Suppressor macrophage treated with lipopolysaccharide for 4 hours (primary cell): ENCODE measurements at places on chromosomes 4 and X.

DNA sequence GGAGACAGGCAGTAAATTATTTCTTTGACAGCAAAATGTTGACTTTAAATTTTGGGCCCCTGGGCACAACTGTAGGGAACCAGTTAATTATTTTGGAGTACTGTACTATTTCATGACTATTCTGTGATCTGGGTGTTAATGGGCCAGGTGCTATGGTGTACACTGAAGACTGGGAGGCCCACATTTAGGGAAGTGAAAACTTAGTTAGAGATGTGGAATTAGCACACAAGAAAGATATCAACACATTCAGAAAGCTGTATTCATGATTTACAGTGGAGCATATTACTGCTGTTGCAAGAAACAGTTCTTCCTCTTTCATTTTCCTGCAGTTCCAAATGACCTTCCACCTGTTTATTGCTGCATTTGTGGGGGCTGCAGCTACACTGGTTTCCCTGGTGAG, 12.4 kb downstream of the PLP1 start:
- DNase-seq = peak; percentile 10

DNA sequence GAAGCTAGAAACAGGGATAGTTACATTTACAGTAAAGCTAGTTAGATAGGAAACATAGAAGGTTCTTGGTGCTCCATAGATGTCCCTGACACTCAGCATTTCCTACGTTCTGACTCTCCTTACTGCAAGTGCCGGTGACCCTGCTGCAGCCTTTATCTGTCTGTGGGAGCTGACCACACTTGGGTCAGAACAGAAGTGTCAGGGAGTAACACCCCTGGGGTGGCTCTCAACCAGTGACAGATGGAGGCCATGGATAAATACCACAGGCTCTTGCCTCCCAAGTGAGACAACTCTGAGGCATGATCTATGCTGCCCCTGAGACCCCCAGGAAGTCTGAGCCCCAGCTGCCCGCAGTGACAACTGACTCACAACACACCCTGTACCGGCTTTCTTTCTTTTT, 69.8 kb downstream of the ANXA3 start:
- DNase-seq = no peak

- no peak for DNase-seq
These were observed 137.5 kb downstream of the CPE start for GRCh38 chr4:165516281-165516833.

DNA sequence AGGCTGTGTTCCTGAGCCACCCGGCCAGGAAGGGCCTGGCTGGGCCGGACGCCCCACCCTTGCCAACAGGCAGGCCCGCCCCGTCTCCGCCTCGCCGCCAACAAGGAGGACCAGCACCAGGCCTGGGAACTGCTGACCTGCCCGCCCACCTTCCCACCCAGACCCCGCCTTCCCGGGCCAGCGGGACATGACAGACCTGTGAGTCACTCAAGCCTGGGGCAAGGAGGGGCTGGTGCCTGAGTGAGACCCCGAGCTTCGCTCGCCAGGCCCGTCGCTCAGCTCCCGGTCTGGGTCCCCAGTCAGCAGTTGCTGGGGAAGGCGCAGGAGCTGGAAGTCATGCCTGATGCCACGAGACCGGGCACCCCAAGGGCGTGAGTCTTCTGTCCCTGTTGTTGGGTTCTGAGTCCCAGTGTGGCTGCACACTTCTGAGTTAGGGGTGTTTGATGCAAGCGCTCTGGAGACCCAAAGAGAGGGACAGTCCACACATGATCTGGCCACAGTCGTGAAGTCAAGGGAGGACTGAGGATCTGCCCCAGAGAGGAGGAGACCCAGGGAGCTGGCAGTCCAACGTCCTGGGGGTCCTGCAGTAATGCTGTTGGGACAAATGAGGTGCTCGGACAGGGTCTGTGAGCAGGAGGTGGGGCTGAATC, at the start of gene DNASE1L1:
DNASE1L1 (minus strand) TSS at position 33 of the 650 bp plus-strand sequence. CDS start 3,686 bp downstream, outside the sequence.
- DNase-seq = peak; percentile 91
